ENCODE measurements at places on chromosomes 3 and 15.

DNA sequence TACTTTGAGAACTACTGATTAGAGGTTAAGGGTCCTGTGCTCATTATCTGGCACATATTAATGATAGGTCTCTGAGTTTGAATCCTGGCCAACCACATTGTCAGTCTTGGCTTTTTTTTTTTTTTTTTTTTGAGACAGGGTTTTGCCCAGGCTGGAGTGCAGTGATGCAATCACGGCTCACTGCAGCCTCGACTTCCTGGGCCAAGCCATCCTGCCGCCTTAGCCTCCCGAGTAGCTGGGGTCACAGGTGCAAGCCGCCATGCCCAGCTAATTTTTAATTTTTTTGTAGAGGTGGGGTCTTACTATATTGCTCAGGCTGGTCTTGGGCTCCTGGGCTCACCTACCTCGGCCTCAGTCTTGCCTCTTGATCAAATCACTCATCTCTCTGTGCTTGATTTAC, 547 bp upstream of the PCCB start:
- no peak for DNase-seq

DNA sequence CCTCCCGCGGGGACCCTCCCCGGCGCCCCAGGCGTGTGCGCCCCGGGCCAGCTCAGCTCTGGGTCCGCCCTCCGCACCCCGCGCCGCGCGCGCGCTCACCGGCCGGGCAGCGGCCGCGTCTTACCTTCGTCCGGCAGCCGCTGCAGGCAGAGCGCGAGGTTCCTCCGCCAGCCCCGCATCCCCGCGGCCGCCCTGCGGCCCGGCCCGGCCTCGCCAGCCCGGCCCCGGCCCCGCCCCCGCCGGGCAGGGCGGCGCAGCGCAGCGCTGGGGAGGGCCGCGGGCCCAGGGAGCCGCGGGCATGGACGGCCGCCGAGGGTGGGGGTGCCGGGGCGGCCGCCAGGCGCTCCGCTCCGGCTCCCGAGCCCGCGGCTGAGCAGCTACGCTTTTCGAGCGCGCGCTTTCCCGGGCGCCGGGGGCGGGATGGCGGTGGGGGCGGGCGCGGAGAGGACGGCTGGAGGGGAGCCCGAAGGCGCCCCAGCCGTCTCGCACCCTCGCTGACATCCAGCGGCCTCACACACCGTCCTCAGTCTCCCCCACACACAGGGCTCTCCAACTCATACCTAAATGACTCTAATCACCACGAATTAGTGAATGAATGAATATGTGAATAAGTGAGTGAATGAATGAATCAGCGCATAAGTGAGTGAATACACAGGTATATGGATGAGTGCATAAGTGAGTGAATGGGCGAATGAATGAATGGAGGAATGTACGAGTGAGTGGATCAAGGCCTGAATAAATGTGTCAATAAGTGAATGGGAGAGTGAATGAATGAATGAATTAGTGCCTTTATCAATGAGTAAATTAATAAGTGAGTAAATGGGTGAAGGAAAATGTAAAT, 48.5 kb upstream of the CCDC174 start:
- DNase-seq, result no peak

DNA sequence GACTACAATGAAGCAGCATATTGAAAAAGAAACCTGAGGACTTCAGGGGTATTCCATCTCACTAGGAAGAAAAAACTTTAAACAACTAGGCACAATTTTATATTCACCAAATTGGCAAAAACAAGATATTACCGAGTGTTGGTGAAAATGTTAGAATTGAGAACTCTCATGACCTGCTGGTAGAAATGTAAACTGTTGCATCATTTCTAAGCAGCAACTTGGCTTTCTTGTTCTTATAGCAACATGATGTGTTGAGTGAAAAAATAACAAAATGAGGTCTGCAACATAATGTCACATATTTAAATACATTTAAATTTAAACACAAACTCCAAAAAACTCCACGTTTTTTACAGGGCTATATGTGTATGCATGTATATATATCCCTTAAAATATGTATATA, 59.0 kb upstream of the SPPL2A start:
- DNase-seq, result no peak

GRCh38 chr3:9810846-9811245, 784 bp downstream of the TTLL3 start:
- DNase-seq, result no peak

- DNase-seq, result no peak
Observed at GRCh38 chr3:129470861-129471260, 30.8 kb downstream of the IFT122 start.

- peak; percentile 51 for DNase-seq
Observed at GRCh38 chr3:183584246-183584913, 28.9 kb upstream of the KLHL6 start.

- DNase-seq, result no peak
Observed at GRCh38 chr3:120568202-120568531, 28.0 kb upstream of the NDUFB4 start.

DNA sequence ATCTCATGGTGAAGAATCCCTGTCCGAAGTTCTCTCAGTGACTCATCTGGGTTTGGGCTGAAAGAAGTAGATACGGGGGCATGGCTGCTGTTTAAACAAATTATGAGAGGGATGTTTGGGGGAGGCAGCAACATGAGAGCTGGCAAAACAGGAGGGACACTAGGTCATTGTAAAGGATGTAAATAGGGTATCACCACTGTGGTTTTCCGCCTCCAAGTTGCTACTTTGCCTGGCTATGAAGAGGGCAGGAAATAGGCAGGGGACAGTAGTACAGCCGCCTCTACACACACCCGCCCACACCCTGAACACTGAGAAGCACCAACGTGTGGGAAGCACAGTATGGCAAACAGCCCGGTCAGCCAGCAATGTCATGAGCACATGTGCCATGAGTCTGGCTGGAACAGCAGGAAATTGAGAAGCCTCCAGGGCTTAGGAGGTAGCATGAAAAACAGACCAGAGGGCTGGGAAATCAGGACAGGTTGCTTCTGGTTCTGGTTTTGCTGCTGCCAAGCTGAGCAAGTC, 17.1 kb downstream of the HEXA start:
- no peak for DNase-seq

DNA sequence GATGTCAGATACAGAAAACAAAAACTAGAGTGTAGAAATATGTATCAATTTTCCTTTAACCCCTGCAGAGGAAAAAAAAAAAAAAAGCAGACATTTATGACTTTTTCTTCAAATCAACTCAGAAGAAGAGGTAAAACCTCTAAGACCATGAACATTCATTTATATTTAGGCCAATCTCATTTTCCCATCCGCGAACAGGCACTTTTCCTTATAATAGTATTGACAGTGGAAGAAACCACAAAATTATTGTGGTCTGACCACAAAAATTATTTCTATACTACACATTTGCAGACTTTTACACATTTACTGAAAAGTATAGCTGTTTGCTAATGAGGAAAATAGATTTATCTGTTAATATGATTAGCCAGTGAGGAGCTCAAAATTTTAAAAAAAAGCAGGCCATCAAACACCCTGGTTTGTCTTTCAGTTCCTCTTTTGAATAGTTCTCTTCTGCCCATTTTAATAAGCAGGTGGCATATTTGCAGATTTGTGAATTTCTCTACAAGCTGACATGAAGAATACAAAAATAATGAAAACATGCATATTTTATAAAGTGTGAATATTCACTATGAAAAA, 5.7 kb downstream of the OSBPL11 start:
- no peak for DNase-seq

DNA sequence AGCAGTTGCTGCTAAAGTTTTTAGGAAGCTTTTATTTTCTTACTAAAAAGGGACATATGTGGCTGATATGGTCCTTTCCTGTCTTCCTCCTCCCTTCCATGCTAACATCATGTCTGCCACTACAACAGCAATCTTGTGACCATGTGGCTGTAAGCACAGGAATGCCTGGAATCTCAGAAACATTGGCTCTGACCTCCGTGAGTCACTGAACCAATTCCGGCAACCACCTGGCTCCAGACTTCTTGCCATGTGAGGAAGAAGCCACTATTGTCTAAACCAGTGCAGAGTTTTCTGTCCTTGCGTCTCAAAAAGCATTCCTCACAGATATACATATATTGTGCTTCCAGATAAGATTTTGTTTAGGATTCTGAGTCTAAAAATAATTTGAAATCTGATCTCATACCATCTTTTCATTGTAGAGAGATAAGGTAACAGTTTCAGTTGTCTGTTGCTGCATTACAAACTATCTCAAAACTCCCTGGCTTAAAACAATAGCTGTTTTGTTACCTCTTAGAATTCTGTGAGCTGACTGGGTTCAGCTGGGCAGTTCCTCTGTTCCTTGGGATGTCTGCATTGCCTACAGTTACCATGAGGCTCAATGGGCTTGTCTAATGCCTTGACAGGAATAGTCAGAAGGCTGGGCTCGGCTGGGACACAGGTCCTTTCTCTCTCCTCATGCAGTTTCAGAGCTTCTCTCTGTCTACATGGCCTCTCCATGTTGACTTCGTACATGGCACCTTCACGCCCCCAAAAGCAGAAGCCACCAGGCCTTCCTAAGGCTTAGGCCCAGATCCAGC, 77.3 kb upstream of the MAGI1 start:
- no peak for DNase-seq

- no peak for DNase-seq
Observed at GRCh38 chr3:188279502-188280335, 125.8 kb downstream of the LPP start.

GRCh38 chr15:85356276-85356675, 24.1 kb upstream of the AKAP13 start:
- no peak for DNase-seq

DNA sequence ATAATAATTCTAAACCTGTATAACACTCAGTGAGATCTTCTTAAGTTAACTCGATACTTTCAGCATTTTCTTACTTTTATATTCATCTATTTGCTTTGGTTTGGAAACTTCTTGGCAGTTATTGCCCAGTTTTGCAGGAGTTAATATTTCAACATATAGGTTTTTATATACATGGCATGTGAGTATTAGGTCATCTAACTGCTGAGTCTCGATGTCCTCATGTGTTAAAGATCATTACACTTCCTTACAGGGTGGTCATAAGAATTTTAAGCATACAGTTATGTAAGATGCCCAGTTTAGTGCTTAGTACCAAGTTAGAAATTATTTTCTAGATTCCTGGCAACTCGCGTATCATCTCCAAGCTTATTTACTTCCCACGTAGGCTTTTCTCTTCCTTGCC, 62.9 kb downstream of the TMEM39A start:
- DNase-seq, result no peak

DNA sequence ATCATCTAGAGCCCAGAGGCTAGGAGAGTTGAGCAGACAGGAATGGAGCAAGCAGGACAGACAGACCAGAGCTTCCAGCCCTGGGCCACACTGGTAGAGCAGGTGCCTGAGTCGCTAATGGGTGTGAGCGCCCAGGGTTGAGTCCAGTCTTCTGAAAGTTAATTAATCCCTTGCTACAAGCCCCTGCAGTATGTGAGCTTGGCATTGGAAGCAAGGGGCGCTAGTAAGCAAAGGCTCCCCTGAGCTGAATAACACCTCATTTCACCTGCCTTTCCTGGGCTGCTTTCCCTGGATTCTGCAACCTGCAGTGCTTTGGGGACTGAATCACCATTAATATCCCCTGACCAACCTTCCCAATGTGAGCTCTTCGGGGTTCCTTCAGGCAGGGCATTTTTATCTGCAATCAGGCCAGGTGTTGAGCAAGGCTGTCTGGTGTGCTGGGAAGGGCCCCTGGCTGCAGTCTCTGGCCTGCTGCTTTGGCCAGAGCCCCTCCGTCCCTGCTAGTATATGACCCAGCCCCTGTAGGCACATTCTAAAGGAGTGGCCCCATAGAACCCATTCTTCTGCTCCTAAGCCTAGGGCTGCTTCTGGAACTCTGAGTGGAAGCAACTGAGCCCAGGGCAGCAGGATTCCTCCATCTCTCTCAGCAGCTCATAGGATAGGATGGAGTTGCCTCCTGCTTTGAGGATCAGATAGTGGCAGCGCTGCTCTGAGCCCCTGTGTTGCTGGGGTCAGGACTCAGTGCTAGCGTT, 45.1 kb upstream of the EPHB1 start:
- no peak for DNase-seq

DNA sequence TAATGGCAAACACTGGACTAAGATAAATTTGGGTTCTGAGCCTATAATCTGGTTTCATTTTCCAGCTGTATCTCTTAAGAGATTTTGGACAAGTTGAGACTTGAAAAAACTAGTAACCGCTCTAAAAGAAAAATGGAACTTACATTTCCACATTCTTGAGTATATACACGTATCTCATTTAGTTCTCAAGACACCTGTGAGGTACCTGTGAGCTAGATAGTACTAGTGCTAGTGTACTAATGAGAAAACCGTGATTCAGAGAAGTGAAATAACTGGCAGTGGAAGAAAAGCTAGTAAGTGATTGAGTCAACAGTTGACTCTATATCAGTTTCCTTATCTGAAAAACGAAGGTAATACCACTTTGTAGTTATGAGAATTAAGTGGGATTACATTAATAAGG, 62.2 kb upstream of the PAQR5 start:
- DNase-seq, result no peak

DNA sequence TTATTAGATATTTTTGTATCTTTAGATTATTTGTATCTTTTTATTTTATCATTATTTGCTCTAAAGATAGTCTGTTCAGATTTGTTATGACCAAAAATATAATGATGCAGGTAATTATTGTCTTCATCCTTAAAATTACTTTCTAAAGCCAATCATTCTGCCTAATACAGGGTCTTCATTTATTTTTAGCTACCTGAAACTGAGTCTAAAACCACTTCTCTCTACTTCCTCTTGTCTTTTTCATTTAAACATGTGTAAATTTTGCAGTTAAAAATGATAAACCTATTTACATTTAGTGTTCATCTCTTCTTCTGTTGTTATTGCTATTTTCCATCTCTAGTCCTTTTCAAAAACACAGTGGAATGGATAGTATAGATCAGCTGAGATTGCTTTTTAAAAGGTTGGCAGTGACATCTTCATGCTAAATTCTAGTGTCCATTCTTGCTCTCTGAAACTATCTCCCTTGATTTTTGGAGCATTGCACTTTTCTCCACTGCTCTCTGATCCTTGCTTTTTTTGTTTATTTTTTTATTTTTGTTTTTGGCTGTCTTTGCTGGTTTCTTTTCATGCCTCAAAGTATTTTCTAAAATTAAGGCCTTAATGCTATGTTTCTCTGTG, 91.8 kb downstream of the UBE2E2 start:
- DNase-seq, result no peak

GRCh38 chr3:45199837-45200648, 26.0 kb downstream of the TMEM158 start:
- no peak for DNase-seq

DNA sequence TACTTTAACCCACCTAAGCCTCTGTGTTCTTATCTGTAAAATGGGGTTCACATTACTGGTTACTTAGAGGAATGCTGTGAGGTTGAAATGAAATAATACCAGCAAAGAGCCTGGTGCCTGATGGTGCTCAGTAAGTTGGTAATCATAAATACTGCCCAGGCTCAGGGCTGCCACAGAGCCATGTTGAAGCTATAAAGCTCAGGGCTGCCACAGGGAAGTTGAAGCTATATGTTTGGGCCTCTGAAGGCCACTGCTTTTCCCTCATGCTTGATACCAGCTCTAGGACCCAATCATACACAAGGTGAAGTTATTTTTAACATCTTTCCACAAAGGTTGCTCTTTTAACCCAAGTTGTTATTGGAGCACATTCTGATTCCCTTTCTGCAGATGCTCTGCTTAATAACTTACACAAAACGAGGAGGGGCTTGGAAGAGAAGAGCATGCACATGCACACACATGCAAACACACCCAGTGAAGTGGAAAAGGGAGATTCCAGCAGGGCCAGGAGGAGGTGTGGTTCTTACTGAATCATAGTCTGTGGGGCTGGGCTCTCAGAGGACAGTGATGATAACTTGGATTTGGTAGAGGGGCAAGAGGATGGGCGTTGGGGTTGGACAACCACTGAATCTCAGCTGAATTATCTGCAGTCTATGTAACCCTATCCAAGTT, 17.4 kb downstream of the PARP14 start:
- DNase-seq, result no peak

- no peak for DNase-seq
Observed at GRCh38 chr15:70558406-70559264, 204.7 kb downstream of the UACA start.

- DNase-seq, result no peak
Observed at GRCh38 chr3:9467451-9467850, 70.0 kb downstream of the SETD5 start.

Measured in left lobe of liver (tissue), 2 donors.